ENCODE measurements at places on chromosomes 6 and 20.
A peak's percentile ranks its signal among the peaks of the same experiment; 100 is the strongest.

DNA sequence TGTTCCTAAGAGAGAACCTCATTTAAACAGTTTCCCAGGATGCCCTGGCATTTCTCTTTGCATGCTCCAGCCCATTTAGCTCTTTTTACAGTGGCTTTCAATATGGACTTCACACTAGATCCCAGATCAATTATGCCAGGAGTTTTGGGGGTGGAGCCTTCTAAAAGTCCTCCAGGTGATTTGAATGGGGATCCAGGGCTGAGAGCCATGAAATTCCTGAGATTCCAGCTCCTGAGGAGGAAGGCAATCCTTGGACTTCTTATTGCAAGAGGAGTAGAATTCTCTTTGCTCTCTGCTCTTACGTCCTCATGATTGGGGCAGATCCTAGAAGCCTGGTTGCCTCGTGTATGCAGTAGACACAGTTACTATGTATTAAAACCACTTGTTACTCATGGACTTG lies 184.2 kb downstream of the DHX35 start:
- DNase-seq = no peak

DNA sequence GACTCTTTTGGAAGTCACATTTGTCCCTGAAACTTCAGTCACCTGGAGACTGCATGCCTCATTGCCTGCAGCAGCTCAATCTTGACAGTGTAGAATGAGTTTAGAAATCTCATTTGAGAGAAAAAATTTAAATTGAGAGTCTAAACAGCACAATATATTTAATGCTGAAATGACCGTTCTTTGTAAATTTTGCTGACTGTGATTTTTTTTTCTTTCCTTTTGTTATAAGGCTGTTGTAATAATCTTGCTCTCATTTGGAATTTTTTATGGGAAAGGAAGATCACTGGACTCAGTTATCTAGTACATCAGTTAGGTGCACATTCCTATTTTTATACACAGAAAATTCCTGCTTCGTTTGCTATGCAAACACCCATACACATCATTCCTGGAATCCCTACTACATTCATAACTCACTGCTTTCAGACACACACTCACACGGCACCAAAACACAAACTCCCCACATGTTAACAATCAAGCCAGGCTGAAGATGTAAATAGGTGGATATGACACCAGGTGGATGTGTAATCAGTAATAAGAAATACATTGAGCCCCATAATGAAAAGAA lies 43.8 kb downstream of the PTCHD4 start:
- no peak for DNase-seq

- no peak for DNase-seq
Observed at GRCh38 chr6:40715570-40716403, 128.6 kb upstream of the LRFN2 start.

DNA sequence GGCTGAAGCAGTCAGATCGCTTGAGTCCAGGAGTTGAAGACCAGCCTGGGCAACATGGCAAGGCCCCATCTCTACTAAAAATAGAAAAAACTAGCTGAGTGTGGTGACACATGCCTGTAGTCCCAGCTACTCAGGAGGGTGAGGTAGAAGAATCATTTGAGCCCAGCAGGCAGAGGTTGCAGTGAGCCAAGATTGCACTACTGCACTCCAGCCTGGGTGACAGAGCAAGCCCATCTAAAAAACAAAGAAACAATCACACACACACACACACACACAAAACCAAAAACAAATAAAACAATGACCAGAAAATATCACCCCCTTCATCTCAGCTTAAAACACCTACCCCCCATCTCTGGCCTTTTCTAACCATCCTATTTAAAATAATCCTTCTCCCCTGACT lies 68.0 kb downstream of the BTBD9 start:
- DNase-seq = no peak

DNA sequence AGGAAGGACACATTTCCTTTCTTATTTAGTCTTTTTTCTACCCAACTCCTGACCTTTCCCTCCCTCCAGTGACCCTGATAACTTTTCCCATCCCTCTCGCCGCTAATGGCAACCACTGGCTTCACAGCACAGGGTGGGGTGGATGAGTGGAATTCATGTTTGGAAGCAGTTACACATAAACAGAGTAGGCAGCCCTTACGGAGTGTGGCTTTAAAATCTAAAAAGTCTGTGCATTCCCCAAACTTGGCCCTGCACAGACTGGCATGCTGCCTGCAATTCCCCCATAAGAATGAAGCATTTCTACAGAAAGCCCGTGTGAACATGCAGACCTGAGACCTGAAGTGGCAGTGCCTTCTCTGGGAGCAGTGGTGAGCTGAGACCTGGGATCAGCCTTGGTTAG lies 275.9 kb upstream of the PRND start:
- no peak for DNase-seq

GRCh38 chr20:1657556-1658334 lies at the start of gene SIRPG:
TSS of gene SIRPG (minus strand) at chr20:1657779. CDS start at chr20:1657714, 65 bp downstream.
- no peak for DNase-seq

DNA sequence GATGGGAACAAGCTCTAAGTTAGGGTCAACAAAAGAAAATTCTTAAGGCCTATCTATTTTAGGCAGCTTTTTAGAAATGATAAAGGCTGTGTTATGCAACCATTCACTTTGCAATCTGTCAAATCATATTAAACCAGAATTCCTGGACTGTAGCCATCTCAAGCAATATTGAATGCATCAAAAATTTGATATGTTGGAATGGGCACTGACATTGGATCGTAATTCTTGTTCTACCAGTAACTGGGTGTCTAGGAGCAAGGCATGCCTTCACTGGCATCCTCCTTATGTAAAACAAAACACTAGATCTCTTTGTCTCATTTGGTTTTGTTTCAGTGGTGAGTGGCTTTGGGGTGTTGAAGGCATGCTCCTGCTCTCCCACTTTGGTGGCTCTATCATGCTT lies 145.6 kb downstream of the JARID2 start:
- DNase-seq = no peak

GRCh38 chr20:34045294-34045693 lies 51.6 kb downstream of the RALY start:
- DNase-seq = no peak

GRCh38 chr6:162618448-162619002 lies 109.0 kb downstream of the PRKN start:
- peak; percentile 40 for DNase-seq

DNA sequence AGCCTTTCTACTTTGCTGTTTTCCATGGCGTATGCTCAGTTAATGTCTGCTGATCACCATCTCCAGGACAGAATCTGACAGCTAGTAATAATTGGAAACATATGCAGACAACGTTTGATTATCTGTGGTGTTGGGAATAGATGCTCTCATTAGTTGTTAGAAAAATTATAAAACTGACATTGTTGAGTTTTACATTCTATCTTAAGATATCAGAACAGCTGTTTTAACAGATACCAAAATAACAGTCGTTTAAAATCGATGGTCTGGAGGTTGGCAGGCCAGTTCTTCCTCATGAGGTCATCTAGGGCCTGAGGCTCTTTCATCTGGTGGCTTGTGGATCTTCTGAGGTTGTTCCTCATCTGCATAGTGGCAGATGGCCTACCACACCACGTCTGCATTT lies 137.6 kb downstream of the AIG1 start:
- DNase-seq = no peak

- DNase-seq = no peak
Observed at GRCh38 chr6:42841844-42842584, 37.4 kb upstream of the RPL7L1 start.

- no peak for DNase-seq
Observed at GRCh38 chr6:43299338-43300293, 1.6 kb downstream of the SLC22A7 start.

DNA sequence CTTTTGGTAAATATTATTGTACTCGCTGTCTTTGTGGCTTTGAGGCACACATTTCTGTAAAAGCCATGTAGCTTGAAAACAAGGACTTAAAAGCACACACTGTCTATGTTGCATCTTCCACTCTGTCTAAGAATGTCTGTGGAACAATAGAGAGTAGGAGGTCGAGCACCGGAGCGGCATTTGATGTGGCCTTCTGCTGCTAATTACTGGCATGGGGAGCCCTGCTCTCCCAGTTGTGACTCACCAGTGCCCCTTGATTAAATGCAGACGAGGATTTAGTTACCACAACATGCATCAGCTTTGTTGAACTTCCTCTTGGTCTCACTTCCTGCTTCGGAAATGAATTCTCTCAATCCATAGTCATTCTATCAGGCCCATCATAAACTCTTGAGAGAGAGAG lies 680.7 kb upstream of the SLC35B3 start:
- DNase-seq = no peak

- no peak for DNase-seq
Observed at GRCh38 chr20:61801857-61802442, 263.7 kb downstream of the TAF4 start.

GRCh38 chr6:12418946-12419345 lies 128.8 kb downstream of the EDN1 start:
- DNase-seq = no peak

- DNase-seq = peak; percentile 46
Observed at GRCh38 chr20:37231947-37232630, 29.5 kb downstream of the GHRH start.

DNA sequence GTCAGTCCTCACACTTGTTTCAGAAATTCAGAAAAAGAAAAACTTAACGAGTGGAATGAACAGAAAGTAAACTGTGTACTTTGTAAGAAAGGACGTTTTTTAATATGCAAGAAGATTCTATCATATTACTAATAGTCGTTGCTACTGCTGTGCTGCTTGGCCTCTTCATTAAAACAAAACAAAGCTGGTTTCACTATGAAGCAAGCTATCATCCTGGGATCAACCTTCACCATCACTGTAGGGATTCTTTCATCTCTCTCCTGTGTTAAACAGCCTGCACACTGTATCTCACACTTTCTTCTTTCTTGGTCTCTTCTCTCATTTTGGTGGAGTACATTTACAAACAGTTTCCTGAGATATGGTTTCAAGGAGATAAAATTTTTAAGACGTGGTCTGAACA lies 284.2 kb downstream of the BTBD9 start:
- DNase-seq = no peak

- DNase-seq = no peak
Observed at GRCh38 chr6:110852773-110853172, 21.8 kb upstream of the AMD1 start.

DNA sequence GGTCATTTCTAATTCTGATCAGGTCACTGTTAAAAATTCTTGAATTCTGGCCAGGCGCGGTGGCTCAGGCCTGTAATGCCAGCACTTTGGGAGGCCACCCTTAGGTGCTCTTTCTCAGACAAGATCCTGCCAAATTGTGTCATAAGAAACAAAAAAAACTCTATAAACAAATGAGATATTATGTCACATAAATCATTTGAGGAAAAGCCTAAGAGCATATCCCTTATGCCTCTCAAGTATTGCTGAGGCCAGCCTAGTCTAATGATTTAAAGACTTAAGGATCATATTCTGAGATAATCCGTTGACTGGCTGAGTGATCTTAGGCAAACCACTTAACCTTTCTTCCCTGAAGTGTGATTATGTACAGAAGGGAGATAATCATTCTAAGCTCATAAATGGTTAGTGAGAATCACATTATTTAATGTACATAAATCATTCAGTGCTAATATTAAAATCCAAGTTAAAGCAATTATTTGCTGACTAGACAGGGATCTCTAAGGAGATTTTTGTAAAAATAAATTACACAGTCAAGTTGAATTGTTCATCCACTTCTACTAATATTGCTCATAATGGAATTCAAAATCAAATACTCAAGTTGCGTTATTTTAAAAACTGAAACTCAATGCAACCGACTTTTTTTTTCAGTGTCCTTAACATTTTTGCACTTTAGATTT lies 365.4 kb downstream of the PHF3 start:
- DNase-seq = no peak

GRCh38 chr6:75090576-75090975 lies 115.3 kb downstream of the COL12A1 start:
- DNase-seq = no peak

- DNase-seq = no peak
Observed at GRCh38 chr6:34852406-34853085, 35.3 kb downstream of the TAF11 start.

DNA sequence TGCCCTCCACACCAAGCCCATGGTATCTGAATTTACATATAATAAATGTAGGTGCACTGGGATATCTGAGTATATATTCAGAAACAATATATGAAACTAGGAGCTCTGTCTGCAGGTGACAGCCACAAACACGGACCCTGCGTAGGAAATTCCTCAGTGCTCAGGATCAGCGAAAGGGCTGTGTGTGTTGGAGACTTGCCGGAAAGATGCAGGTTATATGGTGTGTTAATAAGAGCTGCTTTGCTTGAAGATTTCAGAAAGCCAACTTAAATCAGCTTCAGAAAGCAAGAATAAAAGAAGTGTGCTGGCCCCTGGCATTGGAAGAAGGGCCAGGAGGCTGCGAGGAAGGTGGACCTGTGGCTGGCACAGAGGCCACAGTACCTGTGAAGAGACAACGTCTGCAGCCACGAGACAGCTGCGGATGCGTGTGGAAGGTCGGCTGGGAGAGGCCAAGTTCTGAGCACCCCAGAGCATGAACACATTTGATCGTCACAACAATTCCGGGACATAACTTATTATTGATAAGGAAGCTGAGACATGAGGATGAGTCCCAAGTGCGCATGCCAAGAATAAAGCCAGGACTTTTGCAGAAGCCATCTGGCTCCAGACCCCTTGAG lies 183.2 kb downstream of the DLL1 start:
- DNase-seq = no peak

DNA sequence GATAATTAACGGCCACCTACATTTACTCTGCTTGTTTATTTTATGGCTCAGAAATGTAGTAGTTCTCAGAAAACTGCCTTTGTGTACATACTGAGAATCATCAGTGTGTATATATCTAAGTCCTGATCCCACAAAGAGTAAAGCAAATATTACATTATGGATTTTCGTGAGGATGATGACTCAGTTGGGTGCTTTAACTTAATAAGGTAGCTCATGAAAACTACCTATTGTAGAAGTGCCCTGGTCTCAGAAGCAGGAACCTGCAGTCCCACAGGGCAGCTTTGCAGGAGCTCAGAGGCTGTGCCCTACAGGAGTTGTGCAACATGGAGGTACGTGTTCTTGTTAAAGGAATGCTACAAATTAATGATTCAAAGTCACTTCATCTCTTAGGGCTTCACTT lies 108.2 kb downstream of the PLG start:
- no peak for DNase-seq

DNA sequence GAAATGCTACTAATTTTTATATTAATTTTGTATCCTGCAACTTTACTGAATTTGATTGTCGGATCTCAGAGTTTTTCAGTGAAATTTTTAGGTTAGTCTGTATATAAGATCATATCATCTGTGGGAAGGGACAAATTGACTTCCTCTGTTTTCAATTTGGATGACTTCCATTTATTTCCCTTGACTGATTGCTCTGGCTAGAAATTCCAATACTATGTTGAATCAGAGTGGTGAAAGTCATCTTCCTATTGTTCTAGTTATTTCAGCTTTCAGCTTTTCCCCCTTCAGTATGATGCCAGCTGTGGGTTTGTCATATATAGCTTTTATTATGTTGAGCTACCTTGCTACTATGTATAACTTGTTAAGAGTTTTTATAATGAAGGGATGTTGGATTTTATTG lies 771.2 kb downstream of the KIF16B start:
- DNase-seq = no peak
